ENCODE measurements at places on chromosomes 6 and 20.

GRCh38 chr6:11675601-11676000 is 103.0 kb downstream of the ADTRP start:
- no peak for DNase-seq

- no peak for DNase-seq
Observed at GRCh38 chr6:118981884-118982574, 47.1 kb upstream of the MCM9 start.

DNA sequence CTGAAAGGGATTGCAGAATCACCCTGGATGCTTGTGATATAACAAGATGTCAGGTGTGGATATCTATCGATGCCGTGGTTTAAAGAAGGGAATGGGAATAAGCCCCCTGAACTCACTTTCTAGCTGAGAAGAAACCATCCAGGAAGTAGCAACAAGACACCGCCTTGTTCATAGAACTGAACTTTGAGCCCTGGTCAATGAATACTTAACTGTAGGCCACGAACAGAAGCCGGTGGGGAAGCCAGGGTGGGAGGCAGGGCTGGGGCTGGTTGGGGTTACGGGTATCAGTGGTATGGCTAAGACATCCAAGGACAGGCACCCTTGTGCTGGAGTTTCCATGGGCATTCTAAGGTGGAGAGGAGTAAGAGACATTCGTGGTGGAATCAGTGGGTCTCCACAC is 61.0 kb downstream of the UST start:
- DNase-seq: no peak

- peak; percentile 53 for DNase-seq
Observed at GRCh38 chr20:46021361-46022359, 7.4 kb upstream of the SLC12A5 start.
